H1 (cell line): ENCODE measurements at places on chromosomes 6 and 20. TPM values are rescaled to one million over a fixed set of nuclear protein-coding genes. Genes with fewer than 3 reads are reported as not detected.

DNA sequence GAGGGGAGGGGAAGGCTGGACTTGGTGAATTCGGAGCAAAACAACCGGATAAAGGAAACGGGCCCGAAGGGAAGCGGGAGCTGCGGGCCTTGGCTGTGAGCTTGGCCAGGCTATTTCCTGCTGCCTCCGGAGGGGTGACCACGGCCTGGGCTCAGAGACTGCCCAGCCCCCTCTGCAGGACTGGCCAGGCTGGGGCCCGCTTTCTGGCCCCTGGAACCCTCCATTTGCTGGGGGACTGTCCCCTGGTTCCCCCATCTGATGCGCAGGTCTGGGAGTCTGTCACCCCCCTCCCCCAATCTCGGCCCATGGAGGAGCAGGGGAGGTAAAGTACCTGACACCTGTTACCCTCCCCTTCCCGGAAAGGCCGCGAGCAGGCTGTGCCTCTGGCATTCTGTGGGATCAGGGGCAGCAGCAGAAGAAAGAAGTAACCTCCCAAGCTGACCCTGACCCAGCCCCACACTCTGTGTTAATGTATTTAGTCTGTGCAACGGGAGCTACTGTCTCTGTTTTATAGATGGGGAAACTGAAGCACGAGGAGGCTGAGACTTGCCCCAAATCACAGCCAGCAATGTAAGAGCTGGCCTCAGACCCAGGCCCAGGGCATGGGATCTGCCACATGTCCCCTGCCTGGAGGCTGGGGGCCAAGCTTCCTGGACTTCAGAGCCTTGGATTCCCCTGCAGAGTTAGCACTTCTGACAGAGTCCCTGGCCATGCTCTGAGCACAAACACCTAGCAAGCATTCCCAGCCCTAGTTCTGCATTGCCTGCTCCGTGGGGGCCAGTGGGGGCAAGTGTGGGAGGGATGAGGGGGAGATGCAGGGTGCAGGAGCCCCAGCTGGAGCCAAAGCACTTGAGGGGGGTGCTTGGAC, 3.5 kb downstream of the C20orf204 start:
- DNase-seq, result no peak
- H3K4me3 ChIP-seq, result peak overlapping the region; percentile 13; the same call in 1 of the 2 replicates
- H3K36me3 ChIP-seq, result no peaks in the 10 kb centered on the region
- peaks cover 56% of the 10 kb centered on the region for H3K27me3 ChIP-seq

- DNase-seq, result no peak
- H3K4me3 ChIP-seq, result no peak overlapping the region
- H3K27me3 ChIP-seq, result no peaks in the 10 kb centered on the region
- no peak overlapping the region for H3K27ac ChIP-seq
These were observed 259.8 kb downstream of the PKHD1 start for GRCh38 chr6:51827580-51827979.

DNA sequence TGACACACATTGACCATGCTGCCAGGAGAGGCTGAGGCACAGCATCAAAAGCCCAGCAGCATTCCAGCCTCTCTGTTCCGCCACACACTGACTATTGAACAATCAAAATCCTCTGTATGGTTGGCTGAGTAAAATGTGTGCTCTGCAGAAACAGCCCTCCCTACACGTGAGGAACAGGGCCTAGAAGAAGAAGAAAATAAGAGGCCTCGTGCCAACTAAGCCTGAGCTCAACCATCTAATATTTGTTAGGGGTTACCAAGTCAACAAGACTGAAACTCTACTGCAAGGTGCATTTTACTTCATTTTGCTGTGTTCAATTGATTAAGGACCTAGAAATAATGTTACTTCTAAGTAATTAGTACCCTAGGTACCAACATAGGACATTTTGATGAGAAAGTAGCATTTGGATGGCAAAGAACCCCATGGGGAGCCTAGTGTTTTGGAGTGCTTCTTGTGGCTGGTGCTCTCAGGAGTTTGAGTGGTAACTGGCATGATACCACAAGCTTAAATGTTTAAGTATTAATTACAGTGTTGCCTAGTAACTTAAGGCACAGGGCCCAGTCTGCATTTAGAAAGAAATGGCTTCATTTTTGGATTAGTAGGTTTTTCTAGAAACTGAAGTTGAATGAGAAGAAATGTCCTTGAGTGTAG, 146.6 kb upstream of the PLN start:
- no peaks in the 10 kb centered on the region for H3K4me1 ChIP-seq
- H3K27me3 ChIP-seq, result no peaks in the 10 kb centered on the region
- H3K36me3 ChIP-seq, result no peaks in the 10 kb centered on the region
- H3K27ac ChIP-seq, result no peak overlapping the region
- no peak overlapping the region for H3K4me3 ChIP-seq

GRCh38 chr6:167455371-167455770, 130.5 kb downstream of the TTLL2 start:
- no peak for DNase-seq
- H3K27me3 ChIP-seq, result no peaks in the 10 kb centered on the region
- H3K4me1 ChIP-seq, result no peaks in the 10 kb centered on the region
- H3K27ac ChIP-seq, result no peak overlapping the region
- no peaks in the 10 kb centered on the region for H3K36me3 ChIP-seq

DNA sequence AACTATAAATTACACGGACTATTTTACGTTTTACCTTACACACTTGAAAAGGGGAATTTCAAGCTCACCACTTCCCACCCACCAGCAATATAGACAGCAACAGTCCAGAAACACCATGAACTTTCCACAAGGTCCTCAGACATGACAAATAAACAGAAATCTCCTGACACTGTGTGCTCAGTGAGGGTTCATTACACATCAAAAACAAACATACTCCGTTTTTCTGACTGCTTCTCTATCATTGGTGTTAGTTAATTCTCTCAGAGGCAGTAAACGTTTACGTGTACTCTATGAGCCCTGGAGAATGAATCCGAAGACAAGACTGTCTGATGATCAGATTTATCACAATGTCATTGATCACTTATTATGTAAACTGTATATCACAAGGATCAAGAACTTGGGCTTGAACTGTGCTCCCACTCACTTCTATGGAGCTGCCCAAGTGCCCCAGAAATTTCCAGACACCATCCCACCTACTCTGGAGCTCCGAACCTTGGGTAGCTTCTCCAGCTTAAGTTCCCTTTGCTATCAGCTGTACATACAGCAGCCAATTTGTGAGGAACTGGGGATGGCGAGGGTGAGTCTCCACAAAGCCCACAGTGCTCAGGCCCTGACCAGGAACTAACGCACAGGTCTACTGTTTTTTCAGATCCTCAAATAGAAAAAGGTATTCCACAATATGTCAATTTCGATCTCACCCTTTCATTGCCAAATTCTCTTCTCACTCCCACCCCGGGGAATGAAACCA, 86.0 kb downstream of the ALDH8A1 start:
- no peak for DNase-seq
- no peaks in the 10 kb centered on the region for H3K4me1 ChIP-seq
- H3K4me3 ChIP-seq, result no peak overlapping the region
- H3K27me3 ChIP-seq, result no peaks in the 10 kb centered on the region

- DNase-seq, result no peak
- peak overlapping the region; percentile 45 for H3K4me3 ChIP-seq
- H3K27ac ChIP-seq, result no peak overlapping the region
- H3K27me3 ChIP-seq, result peaks cover 21% of the 10 kb centered on the region
These were observed 1.2 kb downstream of the ACSS1 start for GRCh38 chr20:25056690-25057233.

- peak; percentile 54 for DNase-seq
- no peaks in the 10 kb centered on the region for H3K27me3 ChIP-seq
- H3K4me1 ChIP-seq, result no peaks in the 10 kb centered on the region
- H3K4me3 ChIP-seq, result peak overlapping the region; percentile 38
- no peak overlapping the region for H3K27ac ChIP-seq
- no peaks in the 10 kb centered on the region for H3K36me3 ChIP-seq
These were observed 79.0 kb upstream of the SPACA1 start for GRCh38 chr6:87968435-87969278.

GRCh38 chr20:21358737-21359136, 38.6 kb downstream of the NKX2-4 start:
- DNase-seq, result no peak
- no peaks in the 10 kb centered on the region for H3K4me1 ChIP-seq
- no peaks in the 10 kb centered on the region for H3K27me3 ChIP-seq
- no peak overlapping the region for H3K4me3 ChIP-seq
- H3K36me3 ChIP-seq, result peaks cover 32% of the 10 kb centered on the region
- no peak overlapping the region for H3K27ac ChIP-seq

- no peaks in the 10 kb centered on the region for H3K36me3 ChIP-seq
- H3K27ac ChIP-seq, result no peak overlapping the region
- no peak for DNase-seq
These were observed 19.2 kb downstream of the IRF4 start for GRCh38 chr6:410555-411395.

DNA sequence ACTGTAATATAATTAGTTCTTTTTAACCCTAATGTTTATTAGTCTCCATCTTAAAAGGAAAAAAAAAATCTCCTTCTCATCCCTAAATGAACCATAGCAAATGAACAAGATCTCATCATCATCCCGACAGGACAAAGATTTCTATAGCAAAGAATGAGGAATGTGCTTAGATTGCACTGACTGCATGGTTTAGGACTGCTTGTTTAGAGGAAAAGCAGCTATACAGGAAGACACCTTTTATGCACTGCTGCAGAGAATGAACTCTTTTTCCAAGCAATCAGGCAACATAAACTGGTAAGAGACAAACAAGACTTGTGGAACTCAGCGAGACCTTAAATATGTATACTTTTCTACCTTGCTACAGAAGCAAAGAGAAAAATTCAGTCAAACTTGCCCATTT, 26.8 kb downstream of the CSNK2A1 start:
- H3K27ac ChIP-seq, result no peak overlapping the region
- H3K4me1 ChIP-seq, result no peaks in the 10 kb centered on the region
- DNase-seq, result no peak
- H3K36me3 ChIP-seq, result 0 out of 2 replicates have a peak, but pooled peaks cover 4% of the 10 kb centered on the region

GRCh38 chr20:33490023-33490933, at the start of gene CBFA2T2:
CBFA2T2 (plus strand) TSS chr20:33490096; CDS start chr20:33490268, 172 bp downstream.
- H3K27ac ChIP-seq, result peak within 1 kb of the TSS; percentile 81; the same call in 1 of the 2 replicates
- H3K4me3 ChIP-seq, result peak within 1 kb of the TSS; percentile 71
- H3K27me3 ChIP-seq, result no peaks in the 10 kb centered on the region

DNA sequence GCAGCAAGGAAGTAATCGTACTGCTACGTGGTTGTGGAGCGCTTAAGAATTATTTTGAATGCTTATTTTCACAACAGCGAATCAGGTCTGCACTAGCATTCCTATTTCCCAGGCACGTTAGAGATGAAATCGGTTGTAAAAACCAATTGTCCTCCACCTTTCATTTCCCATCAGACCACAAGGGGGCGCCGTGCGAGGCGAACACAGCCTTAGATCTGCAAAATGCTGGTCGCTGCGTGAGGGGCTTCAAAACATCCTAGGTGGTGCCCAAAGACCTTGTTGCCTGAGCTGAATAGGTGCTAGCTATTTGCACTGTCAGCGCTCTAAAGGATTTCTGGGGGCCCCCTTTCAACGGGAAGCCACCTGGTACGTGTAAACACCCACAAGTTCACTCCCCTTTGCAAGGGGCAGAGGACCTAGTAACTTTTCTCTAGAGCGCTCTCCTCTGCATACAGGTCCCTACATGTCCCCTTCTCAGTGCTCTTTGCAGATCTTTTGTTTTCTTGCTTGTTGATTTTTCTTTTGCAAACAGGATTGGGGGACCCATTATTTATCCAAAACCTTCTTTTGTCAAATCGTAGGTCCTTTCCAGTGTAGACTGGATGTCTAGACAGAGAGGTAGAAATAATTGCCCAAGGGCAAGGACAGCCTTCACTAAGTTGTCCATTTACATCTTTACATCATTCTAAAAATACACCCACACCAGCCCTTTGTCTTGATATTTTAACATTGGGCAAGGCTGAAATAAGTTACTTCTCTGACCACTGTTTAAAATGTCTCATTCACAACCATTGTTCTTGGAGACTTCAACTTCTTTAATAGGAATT, 59.8 kb downstream of the NEDD9 start:
- H3K36me3 ChIP-seq, result no peaks in the 10 kb centered on the region
- 0 out of 2 replicates have a peak overlapping the region, but pooled peaks have one; percentile 19 for H3K4me3 ChIP-seq
- peak; percentile 95 for DNase-seq
- no peaks in the 10 kb centered on the region for H3K4me1 ChIP-seq
- H3K27me3 ChIP-seq, result no peaks in the 10 kb centered on the region
- H3K27ac ChIP-seq, result no peak overlapping the region

- no peak overlapping the region for H3K4me3 ChIP-seq
- no peak for DNase-seq
- no peaks in the 10 kb centered on the region for H3K27me3 ChIP-seq
- no peak overlapping the region for H3K27ac ChIP-seq
These were observed 23.0 kb upstream of the ECHDC1 start for GRCh38 chr6:127366282-127367022.

COL9A3 gene
- total RNA-seq, result 76.0 and 80.1 TPM in 2 replicates

ARHGAP40 gene
- total RNA-seq, result 0.74 and 0.86 TPM in 2 replicates

SASH1 gene
- total RNA-seq, result 18.0 and 20.2 TPM in 2 replicates

LRFN2 gene
- total RNA-seq, result 2.3 TPM in 2 replicates

SOX4 gene
- 162 and 169 TPM in 2 replicates for total RNA-seq
